ENCODE measurements at places on chromosomes 11 and 22. TPM values are rescaled to one million over a fixed set of nuclear protein-coding genes. Genes with fewer than 3 reads are reported as not detected.

APOBEC3C gene
- 10.2 TPM for total RNA-seq

TRIM66 gene
- 6.6 TPM for total RNA-seq

DRD4 gene
- 0.08 TPM for total RNA-seq

OR51B5 gene
- total RNA-seq, result not detected

DEUP1 gene
- not detected for total RNA-seq

GRCh38 chr11:5234381-5234834 is at the start of gene HBD:
TSS of gene HBD (minus strand) at chr11:5234483. CDS start at chr11:5234433, 50 bp downstream.
- DNase-seq, result no peak

DNA sequence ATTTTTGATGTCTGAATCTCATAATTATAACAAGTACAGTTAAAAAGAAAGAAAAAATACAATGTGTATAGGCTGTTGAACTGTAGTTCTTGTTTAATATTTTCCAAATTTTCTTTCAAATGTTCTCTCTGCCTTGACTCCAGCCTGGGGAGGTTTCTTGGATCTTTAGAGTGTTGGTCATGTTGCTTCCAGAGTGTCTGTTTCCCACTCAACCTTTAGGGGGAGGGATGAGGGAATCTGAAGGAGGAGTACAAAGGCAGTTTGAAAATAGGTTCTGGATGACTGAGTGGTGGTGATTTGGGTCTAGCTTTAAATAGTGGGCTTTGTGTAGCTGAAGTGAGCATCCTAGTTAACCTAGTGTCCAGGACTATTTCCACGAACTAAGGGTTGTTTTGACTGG is 2.0 kb downstream of the CTNND1 start:
- DNase-seq, result no peak

GRCh38 chr11:59097113-59097708 is 9.8 kb upstream of the FAM111B start:
- DNase-seq, result no peak

GRCh38 chr11:115493905-115494304 is 10.3 kb downstream of the CADM1 start:
- DNase-seq, result no peak

GRCh38 chr11:130819625-130820024 is 96.7 kb downstream of the SNX19 start:
- DNase-seq, result no peak

GRCh38 chr11:92993004-92993403 is 23.6 kb downstream of the MTNR1B start:
- DNase-seq, result no peak

DNA sequence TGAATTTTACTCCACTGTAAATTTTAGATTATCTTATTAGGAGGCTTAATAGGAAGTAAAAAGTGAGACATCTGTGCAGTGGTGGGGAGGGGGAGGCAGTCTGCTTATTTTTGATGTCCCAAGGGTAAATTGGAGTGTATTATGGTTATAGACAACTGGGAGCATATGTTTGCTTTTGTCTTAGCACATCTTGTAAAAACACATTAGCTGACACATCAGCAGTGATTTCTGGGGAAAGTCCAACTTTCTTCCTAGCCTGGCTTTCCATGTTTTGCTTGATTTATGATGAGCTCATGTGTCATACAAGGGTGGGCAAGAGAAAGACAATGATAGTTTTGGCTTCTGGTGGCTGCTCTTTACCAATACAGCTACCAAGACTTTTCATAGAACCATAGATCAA is 4.0 kb downstream of the ANO3 start:
- no peak for DNase-seq

DNA sequence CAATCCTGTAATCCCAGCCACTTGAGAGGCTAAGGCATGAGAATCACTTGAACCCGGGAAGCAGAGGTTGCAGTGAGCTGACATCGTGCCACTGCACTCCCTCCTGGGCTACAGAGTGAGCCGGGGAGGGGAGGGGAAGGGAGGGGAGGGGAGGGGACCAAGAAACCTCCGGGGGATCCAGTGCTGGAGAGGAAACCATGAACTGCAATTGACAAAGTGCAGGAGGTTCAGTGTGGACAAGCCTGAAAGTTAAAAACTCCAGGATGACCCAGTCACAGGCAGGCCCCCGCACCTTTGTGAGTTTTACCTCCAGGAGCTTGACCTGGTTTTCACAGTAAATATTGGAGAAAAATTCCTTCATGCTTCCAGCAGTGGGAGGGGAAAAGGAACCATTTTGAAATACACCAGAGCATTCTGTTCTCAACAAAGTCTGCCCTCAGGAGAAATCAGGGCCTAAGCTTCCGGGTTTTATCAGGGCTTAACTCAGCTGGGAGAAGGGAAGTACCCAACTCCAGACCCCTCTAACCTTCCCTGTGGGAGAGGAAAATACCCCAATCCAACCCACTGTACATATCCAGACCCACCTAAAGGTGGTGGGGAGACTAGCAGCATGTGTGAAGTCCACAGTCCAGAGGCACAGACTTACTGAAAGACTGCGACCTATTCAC is 15.5 kb upstream of the ZFTA start:
- DNase-seq, result no peak

Data from kidney epithelial cell (primary cell).